ENCODE measurements at places on chromosomes 6 and 20.

DNA sequence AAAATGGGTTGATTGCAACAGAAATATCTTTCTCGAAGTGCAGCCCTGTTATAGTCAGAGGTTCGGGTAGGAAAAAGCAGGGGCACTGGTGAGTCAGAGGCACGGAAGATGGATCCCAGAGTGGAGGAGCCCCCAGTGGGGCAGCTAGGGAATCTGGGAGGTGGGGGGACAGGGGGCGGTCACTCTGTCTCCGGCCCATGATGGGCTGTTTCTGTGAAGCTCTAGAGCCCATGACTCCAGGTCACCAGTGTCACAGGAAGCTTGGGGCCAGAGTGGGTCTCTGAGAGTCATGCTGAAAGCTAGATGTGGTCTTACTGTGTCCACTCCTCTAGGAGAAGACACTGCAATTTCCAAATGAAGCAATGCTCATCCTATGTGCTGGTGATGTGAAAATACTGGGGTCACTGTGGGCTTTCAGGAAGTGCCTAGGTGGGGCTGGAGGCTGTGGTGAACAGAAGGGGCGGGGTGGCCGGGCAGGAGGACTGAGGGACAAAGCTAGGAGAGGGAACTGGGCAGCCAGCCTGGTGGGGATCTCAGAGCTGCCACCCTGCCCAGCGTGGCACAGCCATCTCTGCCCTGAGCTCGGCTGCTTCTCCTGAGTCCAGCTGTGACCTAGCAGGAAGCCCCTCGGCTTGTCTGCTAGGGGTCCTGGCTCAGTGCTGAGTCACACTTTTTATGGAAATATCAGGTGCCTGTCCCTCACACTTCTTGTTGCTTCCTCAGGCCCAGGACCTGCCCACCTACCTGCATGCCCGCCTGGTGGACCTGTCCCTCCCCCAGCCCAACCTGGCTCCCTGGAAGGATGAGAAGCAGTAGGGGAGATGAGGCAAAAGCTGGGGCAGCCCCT is 54.2 kb downstream of the IRF4 start:
- no peak for DNase-seq

GRCh38 chr6:14799928-14800327 is 445.9 kb upstream of the JARID2 start:
- DNase-seq, result no peak

DNA sequence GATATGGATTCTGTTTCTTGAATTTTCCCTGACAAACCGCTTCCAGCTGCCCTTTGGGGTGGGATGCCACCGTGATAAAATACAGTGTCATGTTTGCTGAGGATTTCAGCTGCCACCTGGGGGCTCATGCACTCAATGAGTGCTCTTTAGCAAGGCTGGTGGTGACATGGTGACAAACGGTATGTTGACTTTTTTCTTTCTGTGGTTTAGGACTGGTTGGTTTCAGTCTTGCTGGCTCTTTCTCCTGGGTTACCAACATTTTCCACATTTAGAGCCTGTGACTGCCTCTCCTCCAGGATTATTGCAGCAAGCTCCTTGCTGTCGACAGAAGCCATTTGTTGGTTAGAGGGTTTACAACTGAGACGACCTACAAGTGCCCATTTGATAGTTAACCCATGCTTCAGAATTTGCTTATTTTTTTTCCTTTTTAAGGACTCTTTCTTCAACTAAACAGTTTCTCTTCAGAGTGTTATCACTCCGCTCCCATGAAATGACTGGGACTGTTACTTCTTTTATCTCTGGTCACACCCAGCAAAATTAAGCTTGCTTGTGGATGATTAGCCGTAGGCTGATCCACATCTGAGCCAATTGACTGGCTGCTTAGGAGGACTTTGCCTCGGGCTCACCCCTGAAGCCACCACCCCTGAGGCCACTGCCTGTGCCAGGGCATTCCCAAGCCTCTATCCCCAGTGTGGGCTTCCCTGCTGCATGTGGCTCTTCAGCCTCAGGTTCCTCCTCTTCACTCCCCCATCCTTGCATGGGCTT is 48.4 kb upstream of the CDYL start:
- DNase-seq, result no peak

DNA sequence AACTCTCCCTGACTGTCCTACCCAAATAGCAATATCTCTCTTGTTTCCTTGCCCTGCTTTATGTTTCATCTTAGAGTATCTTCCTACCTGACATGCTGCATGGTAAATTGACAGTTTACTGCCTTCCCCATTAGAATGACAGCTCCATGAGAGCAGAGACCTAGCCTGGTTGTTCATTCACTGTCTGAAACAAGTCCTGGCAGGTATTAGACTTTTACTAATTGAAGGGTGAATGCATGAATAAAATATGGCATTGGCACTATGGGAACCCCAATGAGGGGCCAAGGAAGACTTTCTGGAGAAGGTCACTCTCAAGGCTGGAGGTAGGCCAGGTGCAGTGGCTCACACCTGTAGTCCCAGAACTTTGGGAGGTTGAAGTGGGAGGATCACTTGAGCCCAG is 3.8 kb upstream of the CITED2 start:
- DNase-seq, result no peak

GRCh38 chr20:25284131-25284601 is 36.3 kb downstream of the PYGB start:
- DNase-seq, result no peak

GRCh38 chr6:168439794-168440450 is 1.1 kb upstream of the SMOC2 start:
- no peak for DNase-seq

- DNase-seq, result no peak
Measured at GRCh38 chr20:49631061-49631716, 63.3 kb upstream of the PTGIS start.
